Esophagus squamous epithelium (tissue), 5 donors: ENCODE measurements at places on chromosomes 6 and 20.

GRCh38 chr6:67068781-67069180, 1361.8 kb upstream of the EYS start:
- DNase-seq = no peak

DNA sequence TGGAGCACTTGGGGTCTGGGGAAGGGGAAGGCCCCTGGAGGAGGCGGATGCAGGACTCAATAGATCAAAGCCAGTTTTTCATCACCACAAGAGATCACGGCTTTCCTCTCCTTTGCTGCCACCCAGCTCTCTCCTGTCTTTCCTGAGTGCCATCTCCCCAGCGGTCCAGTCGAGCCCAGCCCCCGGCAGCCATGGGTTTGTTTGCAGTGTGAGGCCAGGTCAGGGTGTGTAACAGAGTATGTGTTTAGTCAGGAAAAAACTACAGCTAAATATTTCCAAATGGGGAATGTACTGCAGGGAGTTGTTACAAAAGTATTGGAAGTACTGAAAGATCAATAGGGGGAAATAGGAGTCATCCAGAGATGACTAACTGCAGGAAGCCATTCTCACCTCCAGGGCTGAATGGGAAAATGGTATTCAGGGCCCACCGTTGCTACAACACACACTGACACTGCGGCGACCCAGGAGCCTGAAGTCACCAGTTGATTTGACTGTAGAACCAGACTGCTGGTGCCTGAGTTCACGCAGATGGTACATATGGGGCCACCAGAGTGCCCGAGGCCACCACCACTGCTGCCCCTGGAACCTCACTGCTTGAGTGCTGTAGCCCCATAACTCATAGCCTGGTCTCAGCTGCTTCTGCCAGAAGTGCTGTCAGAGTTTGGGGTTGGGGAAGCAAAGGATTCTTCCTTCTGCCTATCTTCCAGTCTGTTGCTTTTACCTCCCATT, 23.6 kb upstream of the FANCE start:
- DNase-seq = no peak

DNA sequence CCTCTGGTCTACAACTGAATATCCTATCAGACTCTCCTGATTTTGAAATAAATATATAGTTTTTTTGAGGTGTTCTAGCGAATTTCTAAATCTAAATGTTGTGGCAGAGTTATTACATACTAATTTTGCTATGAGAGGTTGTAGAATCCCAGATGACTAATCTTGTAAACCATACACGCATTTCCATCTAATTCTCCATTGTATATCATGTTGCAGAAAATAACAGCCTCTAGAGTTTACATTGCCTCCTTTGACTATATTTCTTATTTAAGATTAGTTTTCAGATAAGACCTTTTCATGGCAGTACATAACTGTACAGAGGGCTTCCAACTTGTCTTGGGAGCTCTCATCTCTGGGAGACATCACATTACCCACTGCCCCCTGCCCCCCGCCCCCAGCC, 22.9 kb downstream of the PTPN1 start:
- no peak for DNase-seq

- DNase-seq = no peak
Observed at GRCh38 chr6:10347561-10348327, 67.1 kb downstream of the TFAP2A start.

DNA sequence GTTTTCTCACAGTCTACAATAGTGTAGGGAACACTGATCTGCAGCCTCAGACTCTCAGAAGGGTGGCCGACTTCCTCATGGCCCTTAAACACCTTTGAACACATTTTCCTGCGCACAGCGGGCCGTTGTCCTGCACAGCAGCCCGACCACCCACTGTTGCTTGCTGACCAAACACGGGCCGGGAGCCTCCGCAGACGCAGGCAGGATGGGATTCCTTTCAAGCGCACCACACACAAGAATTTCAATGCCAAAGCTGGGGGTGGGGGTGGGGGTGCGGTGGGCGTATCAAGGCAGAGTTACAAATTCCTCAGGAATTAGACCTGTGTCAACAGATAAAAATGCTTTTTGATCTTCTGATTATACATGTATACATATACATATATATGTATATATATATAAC, 74.5 kb downstream of the HUS1B start:
- no peak for DNase-seq

DNA sequence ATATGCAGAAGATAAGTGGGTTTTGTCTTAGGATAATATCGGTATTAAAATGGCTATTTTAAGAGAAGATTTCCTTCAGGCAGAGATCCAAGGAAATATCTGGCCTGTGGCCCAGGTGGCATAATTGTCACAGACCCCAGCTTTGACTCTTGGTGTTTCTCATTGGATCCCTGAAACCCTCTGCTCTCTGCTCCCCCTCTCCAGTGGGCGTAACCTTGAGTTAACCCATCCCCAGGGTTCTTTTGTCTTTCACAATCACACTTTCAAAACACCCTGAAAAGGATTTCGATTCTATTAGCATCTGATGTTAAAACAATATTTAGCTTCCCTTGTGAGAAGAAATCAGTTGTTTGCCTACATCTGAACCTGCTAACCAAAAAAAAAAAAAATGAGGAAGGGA, 7.2 kb downstream of the SSTR4 start:
- DNase-seq = no peak

GRCh38 chr6:5036269-5036668, 32.4 kb upstream of the RPP40 start:
- DNase-seq = no peak

DNA sequence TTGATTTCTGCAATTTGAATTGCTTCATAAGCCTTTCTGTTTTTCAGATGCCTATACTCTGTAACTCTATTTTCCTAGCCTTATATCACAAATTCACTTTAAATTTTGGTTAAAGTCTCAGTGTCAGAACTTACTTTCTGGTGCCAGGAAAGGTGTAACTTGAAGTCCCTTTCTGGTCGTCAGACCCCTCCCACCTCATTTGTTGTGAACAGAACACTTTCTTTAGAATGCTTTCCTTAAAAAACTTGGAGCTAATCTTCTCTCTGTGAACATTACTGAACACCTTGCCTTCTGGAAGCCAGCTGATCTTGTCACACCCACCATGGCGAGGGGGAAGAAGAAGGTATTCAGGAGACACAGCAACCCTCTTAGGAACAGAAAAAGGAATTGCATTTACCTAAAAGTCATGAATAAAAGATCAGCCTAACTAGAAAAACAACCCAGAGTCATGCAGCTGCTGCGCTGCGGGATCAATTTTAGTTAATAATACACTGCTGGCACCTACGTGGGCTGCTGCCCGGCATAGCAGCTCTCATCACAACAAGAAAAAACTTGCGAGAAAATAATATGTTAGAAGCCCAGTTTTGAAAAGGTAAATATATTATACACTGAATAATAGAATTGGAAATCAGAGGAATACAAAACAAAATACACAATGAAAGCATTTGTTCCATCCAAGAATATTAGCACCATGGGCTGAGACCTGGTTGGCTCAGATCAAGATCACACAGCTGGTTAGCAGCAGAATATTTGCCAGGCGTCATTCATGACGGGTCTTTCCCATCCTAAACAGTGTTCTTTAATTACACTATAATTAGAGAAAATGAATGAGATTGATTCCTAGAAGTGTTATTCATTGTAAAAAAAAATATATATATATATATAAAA, 5.8 kb upstream of the FAM217A start:
- DNase-seq = no peak

DNA sequence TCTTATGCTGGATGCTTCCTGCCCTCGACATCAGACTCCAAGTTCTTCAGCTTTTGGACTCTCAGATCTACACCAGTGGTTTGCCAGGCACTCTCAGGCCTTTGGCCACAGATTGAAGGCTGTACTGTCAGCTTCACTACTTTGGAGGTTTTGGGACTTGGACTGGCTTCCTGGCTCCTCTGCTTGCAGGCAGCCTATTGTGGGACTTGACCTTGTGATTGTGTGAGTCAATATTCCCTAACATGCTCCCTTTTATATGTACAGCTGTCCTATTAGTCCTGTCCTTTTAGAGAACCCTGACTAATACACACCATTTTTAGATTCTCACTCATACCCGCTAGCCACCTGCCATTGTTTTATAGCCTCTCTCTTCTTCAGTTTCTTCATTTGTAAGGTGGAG, 382.1 kb upstream of the TSHZ2 start:
- DNase-seq = no peak

GRCh38 chr6:24898676-24899075, 37.1 kb downstream of the RIPOR2 start:
- DNase-seq = no peak

GRCh38 chr6:50236164-50236563, 186.4 kb upstream of the DEFB112 start:
- DNase-seq = no peak

GRCh38 chr6:111222341-111222740, 135.0 kb downstream of the SLC16A10 start:
- DNase-seq = no peak

DNA sequence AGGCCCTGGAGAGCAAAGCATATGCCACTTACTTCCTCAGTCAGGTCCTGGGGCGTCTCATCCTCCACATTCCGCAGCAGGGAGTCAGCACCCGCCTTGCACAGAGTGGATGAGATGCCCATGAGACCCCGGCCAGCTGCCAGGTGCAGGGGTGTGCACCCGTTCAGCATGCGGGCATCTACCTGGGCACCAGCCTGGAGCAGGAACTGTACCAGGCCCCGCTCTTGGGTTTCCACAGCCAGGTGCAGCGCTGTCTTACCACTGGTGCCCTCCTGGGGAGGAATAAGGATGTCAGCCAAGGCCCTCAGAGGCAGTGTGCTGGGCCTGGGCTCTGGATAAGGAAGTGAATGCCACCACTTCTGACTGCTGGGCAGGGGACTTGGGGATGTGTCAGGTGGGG, 2.7 kb upstream of the SLC35B2 start:
- no peak for DNase-seq

- DNase-seq = no peak
Observed at GRCh38 chr6:145929037-145929633, 35.0 kb downstream of the SHPRH start.

GRCh38 chr6:13985663-13986325, 61.0 kb downstream of the RNF182 start:
- DNase-seq = no peak

- no peak for DNase-seq
Observed at GRCh38 chr6:15129887-15130286, 116.0 kb upstream of the JARID2 start.

DNA sequence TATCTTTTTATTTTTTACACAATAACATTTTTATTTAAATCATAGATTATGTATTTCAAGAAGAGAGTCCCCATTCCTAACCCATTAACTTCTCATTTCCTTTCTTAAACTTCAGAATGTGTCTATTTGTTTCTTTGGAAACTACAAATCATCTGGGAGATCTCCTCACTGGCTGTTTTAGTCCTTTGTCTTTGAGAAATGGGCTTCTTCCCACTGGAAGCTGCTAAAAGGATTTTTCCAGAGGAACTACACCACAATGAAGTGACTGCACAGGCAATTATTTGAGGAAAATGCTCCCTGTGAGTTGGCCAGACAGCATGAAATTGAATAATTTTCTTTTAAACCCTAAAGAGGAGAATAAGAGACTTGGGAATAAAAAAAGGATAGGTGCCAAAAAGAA, 119.1 kb downstream of the TENT5A start:
- no peak for DNase-seq

DNA sequence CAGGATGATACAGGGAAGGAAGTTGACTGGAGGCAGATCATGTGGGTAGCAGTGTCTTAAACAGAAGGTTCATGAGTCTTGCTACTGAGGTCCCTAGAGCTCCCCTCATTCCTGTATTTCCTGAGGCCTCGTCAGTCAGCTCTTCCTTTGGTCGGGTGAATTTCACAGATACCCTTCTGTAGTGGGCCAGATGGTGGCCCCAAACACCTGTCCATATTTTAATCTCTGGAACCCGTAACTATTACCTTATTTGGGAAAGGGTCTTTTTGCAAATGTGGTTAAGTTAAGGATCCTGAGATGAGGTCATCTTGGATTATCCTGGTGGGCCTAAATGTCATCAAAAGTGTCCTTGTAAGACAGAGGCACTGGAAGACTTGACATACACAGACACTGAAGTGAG, 9.6 kb downstream of the KCNS1 start:
- DNase-seq = no peak

GRCh38 chr6:154350293-154350692, 6.3 kb downstream of the IPCEF1 start:
- no peak for DNase-seq

GRCh38 chr6:87825821-87826221, 123.8 kb upstream of the AKIRIN2 start:
- DNase-seq = no peak

DNA sequence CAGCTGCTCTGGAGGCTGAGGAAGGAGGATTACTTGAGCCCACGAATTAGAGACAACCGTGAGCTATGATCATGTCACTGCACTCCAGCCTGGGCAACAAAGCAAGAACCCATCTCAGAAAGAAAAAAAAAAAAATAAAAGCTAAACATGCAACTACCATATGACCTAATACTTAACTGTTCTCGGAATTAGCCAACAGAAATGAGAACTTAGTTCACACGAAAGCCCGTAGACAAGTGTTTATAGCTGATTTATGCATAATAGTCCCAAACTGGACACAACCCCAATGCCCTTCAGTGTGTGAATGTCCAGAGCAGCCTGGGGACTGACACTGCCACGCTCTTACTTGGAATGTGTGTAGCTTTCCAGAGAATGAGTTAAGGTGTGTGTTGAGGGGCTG, 211.5 kb upstream of the PROKR2 start:
- no peak for DNase-seq

DNA sequence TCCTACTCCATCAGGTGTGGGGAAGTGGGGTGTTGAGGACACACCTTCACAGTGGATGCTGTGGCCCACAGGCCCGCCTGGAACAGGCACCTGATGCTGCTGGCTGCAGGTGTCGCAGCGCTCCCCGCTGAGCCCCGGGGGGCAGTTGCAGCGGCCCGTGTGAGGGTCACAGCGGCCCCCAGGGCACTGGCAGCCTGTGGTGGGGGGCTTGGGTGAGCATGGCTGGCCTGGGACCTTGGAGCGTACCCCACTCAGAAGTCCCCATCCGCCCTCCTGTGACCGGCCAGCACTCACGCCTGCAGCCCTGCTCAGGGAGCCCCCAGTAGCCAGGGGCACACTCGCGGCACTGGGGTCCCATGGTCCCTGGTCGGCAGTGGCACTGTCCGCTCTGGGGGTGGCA, 19.2 kb downstream of the ADRM1 start:
- DNase-seq = no peak

- DNase-seq = no peak
Observed at GRCh38 chr6:149108038-149108748, 209.3 kb upstream of the TAB2 start.

DNA sequence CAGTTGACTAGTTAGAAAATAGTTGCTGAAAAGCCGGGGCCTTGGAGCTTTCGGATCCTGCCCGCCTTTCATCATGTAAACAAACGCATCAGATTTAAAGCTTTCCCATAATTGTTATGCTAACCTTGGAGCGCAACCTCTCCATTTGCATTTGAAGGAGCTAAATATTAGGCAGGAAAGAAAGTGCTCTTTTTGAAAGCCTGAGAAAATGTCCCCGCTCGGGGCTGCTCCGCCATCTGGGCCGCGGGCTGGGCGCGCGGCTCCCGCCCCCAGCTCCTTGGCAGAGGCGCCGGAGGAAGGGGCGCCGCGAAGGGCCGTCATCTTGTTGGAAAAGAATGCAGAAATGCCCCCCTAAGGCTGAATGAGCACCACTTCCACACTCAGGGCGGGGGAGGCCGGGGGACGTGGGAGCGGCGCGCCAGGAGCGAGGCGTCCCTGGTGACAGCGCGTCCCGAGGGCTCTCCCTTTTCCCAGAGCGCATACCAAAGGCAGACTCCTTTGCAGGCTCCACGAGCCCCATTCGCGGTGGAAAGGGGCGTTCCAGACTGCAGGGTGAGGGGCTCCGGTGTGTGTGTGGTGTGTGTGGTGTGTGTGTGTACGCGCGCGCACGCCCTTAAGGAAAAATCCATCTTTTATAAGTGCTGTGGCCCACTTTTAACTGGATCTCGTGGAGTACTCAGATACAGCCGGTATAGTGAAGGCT, 145.6 kb upstream of the ID4 start:
- DNase-seq = no peak
